ENCODE measurements at places on chromosomes 3 and 15.
A peak's percentile ranks its signal among the peaks of the same experiment; 100 is the strongest.

- DNase-seq = no peak
These were observed 20.8 kb upstream of the CFAP161 start for GRCh38 chr15:81113204-81113657.

DNA sequence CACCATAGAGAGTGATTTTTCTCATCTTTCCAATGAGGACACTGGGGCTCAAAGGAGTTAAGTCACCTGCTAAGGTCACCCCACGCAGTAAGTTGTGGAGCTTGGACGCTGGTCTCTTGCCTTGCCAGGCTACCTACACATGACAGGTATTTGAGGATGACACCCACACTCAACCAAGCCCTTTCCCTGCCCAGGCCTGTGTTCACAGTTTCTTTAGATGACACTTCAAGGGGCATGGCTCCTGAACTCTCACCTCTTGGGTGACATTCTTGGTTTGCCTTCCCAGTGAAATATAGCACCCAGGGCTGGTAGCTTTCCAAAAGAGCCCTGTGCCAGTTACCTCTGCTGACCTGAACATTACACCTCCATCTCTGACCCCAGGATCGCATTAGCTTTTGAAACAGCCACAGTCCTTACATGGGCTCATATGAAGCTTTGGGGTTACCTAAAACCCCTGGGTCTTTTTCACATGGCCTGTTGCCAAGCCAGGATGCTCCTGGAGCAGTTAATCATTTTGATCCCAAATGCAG, 148.0 kb downstream of the RPLP1 start:
- no peak for DNase-seq

GRCh38 chr3:71955240-71956068, 170.5 kb upstream of the PROK2 start:
- DNase-seq = peak; percentile 90

DNA sequence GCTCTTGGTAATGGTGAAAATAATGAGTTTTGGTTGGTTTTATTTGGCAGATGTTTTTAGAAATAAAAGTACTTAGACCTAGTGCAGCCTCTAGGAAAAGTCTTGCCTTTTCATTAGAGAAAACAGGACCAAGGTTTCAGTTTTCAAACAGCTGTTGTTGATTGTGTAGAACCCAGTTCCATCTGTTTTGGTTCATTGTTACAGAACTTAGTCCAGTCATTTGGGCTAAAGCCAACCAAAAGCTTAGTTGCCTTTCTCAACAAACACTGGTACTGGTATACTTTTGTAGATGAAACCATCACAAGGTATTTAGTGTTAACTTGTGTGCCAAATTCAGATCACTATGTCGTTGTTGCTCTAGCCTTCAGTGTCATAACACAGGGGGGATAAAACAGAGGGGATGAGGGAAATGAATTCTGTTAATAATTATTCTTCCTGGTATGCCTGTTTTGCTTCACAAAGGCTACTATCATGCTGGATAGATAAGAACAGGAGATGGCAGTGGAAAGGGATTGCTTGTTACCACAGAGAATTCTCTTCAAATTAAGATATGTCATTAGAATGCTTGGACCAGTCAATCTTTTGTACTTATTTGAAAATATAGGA, 12.6 kb upstream of the APH1B start:
- DNase-seq = no peak

DNA sequence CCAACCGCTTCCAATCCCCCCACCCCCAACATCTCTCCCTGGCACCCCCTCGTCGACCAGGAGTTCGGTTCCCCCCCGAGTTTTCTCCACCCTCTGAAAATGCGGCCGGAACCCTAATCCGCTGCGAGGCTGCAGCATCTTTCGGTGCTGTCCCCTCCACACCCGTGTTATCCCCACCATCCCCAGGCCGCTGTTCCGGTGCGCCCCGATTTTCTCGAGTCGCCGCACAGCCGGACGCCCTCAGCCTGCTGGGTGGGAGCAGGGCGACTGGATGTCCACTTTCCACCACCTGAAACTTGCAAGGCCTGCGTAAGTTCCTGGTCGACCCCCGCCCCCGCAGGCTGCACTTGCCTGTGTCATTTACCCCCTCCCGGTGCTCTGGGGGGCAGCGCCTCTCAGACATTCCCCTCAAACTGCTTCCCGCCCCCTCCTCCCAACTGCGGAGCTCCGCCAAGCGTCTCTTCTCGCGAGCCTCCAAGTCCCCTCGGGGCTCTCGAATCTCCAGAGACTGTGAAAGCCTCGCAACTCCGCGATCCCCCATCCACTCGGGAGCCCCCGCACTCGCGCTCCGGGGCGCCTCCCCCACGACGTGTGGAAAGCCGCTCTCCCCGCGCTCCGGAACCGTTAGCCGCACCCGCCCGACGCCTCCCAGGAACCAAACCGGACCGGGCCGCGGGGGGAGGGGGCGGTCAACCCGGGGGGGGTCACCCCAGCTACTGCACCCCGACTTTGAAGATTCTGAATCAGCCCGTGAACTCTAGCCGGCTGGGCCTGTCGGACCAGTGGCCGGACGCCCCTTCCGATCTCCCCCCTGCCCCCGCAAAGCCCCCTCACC, 566 bp downstream of the ETV5 start:
- DNase-seq = peak; percentile 40

GRCh38 chr3:128328546-128329458, 137.9 kb downstream of the DNAJB8 start:
- DNase-seq = no peak

DNA sequence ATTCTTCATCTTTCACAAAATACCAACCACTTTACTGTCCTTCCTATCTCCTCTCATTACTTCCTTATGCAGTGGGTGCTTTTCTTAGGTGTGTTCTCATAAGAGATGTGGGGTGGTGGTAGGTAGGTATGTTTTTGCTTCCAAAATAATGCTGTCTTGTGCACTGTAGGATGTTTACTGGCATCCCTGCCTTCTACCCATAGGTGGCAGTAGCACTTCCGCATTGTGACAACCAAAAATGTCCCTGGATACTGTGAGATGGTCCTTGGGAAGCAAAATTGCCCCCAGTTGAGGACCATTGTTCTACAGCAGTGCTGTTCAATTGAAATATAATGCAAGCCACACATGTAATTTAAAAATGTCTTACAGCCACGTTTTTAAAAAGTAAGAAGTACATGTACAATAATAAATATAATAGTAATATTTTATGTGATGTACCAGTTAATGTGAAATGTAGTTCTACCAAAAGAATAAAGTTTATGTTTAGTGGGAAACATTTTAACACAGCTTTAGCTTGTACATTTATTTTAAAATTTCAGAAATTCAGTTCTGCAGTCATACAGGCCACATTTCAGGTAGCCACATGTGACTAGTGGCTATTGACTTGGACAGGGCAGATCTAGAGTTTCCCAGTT, 75.2 kb downstream of the NEO1 start:
- DNase-seq = no peak

DNA sequence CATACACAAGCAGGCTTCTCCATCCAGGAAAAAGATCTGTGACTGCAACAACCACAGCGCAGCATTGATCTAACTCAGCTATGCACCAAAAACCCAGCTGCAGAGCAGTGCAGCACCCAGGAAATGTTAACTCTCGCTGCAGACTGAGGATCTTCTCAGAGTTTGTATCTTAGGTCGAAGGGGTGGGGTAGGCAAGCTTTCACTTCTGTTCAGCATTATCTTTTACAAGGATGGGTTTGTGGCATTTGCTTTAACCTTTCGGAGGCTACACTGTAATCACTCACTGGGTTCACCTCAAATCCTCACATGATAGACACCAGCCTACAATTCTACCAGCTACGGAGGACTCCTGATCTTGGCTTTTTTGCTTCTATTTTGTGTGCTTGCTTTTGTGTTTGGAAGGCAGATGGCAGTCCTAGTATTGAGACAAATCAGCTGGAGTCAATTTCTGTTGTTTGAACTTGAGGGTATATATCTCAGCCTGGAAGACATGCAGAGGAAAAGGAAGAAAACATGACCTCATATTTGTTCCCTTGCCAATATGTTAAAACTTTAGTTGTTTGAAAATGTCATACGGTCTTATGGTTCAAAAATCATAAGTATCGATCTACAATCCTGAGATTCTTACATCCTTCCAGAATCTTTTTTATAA, 25.2 kb downstream of the LRRK1 start:
- DNase-seq = no peak

GRCh38 chr3:13482106-13482690, 2.1 kb downstream of the HDAC11 start:
- DNase-seq = no peak

GRCh38 chr15:63140936-63141335, 16.3 kb downstream of the RPS27L start:
- DNase-seq = no peak

GRCh38 chr3:188916934-188917401, 254.8 kb upstream of the TPRG1 start:
- no peak for DNase-seq

GRCh38 chr3:50338965-50339364, 1.7 kb downstream of the RASSF1 start:
- no peak for DNase-seq

DNA sequence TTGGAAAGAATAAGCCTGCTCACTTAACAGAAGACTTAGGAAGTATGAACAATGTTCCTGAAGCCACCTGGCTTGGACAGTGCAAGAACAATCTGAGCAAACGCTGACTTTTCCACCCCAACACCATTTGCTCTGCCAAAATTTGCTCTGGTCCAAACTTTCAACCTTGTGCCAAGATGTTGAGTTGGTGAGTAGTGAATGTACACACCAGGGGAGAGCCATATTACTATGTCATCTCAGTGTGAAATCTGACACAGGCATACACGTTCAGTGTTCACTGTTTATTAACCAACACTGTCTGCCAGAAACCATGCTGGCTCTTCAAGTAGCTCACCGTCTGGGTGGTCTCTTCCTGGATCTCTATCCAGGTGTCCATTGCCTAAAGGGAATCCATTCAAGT, 152.9 kb upstream of the LPP start:
- no peak for DNase-seq

DNA sequence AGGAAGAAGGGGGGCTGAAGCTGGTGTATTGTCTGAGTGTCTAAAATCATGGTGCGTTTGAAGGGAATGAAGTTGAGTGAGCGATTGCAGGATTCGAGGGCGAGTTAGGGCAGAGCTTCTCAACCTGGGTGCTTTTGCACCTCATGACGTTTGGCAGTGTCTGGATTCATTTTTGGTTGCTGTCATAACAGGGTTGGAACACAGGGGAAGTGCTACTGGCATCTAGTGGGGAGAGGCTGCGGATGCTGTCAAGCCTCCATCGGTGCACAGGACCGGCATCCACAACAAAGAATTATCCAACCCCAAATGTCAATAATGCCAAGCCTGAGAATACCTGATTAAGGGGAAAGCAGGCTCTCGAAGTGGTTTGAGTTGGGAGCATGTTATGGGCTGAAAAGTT, 120.0 kb downstream of the SLCO3A1 start:
- no peak for DNase-seq

DNA sequence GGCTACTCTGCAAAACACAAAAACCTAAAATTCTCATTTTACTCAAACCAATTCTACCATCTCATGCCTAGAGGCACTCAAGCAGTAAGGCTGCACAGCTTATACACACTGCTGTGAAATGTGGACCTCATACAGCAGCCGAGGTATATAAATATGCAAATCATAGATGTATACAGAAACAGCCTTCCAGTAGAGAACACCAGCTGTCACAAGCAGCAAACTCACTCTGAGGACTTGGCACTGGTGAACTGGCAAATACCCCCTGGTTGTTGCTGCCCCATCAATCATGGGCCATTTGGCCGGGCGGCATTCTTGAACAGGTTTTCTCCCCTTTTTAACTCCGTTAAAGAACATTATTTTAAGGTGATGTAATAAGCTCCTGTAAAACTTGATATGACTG, 378.0 kb downstream of the LSAMP start:
- DNase-seq = no peak

GRCh38 chr3:43372809-43373559, 86.6 kb downstream of the SNRK start:
- DNase-seq = no peak

DNA sequence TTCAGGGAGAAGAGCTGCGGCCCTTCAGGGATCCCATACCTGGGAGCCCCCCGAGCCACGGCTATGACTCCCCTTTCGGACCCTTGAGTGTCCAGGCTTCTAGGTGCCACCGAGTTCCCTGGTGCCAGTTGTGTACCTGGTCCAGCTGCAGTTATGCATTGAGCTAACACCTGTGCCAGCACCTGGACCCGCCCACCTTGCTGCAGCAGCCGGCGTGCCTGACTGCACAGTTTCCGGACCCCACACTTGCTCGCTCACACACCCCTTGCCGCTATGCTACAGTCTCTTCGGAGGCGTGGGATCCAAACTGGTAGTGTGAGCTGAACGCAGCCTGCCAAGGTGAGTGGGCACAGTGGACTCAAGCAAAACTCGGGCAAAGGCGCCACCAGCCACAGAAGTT, 284.5 kb upstream of the ROBO1 start:
- no peak for DNase-seq
